ENCODE measurements at places on chromosomes 6 and 20.

GRCh38 chr6:78908621-78909020 lies 41.3 kb downstream of the IRAK1BP1 start:
- DNase-seq, result no peak

- DNase-seq, result no peak
These were observed 11.4 kb downstream of the NPBWR2 start for GRCh38 chr20:64095927-64096326.

GRCh38 chr20:5145365-5146098 lies 18.7 kb downstream of the CDS2 start:
- no peak for DNase-seq

- no peak for DNase-seq
These were observed 47.1 kb downstream of the AKIRIN2 start for GRCh38 chr6:87654875-87655454.

DNA sequence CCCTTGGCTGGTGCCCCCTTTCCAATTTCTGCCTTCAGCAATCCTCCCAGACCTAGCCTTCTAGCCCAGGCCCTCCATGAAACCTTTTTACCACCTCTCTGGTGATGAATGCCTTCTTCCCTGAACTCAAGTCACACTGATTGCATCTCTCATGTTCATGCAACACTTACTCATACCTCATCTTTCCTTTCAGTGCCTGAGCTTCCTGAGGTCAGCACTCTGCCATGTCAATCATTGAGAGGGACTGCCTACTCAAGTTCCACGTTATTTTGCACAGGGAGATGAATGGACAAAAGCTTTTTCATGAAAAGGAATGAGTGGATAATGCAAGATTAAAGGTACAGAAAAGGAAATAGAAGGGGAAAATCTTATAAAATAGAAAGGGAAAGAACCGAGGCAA lies 60.1 kb upstream of the PLEKHG1 start:
- DNase-seq, result no peak

GRCh38 chr20:10594296-10594868 lies 79.4 kb downstream of the JAG1 start:
- DNase-seq, result no peak

GRCh38 chr6:68967549-68968300 lies 332.6 kb downstream of the ADGRB3 start:
- peak; percentile 23 for DNase-seq

DNA sequence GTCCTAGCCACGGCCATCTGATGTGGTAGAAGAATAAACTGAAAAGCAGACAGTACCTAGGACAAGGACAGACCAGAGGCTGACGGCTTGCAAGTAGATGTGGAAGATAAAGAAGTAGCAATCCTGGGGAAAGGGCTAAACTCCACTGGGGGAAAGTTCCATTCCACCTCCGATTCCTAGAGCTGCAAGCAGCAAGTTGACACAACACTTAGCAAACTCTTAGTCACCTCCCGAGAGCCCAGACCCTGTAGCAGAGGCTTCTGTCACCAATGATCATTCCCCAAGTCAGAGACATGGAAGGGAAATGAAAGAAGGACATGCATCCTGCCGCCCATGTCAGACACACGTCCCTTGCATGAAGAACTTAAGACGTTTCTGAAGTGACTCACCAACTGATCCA lies 99.2 kb upstream of the RPS6KA2 start:
- no peak for DNase-seq
